ENCODE measurements at places on chromosomes 1 and 21.

DNA sequence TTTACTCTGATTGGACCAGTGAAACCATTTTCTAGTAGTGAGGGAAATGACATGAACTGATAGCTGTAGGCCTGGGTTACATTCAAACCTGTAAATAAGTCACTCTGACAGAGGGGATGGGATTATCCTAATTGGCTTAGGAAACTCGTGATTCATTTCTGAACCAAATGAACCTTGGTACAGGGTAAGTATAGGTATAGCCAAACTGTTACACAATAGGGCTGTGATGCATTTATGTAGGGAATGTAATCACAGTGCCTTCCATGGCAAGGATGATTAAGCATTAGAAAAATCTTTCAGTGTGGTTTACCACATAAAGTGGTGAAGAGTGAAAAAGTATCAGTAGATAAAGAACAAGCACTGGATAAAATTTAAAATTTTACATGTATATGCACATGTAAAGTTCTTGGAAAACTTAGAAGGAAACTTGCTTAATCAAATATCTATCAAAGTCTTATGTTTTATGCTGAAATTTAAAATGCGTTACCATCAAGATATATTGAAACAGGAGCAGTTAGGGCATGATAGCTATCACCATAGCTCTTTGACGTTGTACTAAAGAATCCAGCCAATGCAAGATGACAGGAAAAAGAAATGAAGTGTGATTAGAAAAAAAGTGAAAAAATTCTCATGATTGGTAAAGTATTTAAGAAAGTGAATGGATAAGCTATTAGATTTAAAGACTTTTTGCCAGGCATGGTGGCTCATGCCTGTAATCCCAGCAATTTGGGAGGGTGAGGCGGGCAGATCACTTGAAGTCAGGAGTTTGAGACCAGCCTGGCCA, 63.0 kb downstream of the RABGAP1L start:
- DNase-seq, result no peak

DNA sequence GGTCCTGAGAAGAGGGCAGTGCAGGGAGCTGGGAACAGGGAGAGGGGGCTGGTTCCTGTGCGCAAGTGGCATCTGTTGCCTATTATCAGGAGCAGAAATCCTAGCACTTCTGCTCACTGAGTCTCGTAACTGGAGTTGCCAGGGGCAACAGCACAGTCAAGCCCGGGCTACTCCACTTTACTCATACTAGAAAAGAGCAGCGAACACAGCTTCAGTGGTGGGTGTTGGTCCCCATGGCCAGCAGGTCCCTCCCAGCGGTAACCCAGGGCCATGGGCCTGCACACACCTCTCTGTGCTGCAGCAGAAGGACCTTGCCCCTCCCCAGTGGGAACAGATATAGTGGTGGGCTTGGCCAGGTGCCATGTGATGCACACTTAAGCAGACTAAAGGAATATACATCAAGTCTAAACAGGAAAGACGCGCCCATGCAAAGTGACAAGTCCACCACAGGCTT, 8.5 kb downstream of the PYCR2 start:
- DNase-seq, result no peak

GRCh38 chr1:71488555-71489252, 407.9 kb upstream of the ZRANB2 start:
- DNase-seq, result peak; percentile 42

- DNase-seq, result no peak
Measured at GRCh38 chr1:20381045-20381641, 90.5 kb downstream of the VWA5B1 start.

- DNase-seq, result peak; percentile 51
Measured at GRCh38 chr1:176073524-176074157, 133.4 kb downstream of the COP1 start.

DNA sequence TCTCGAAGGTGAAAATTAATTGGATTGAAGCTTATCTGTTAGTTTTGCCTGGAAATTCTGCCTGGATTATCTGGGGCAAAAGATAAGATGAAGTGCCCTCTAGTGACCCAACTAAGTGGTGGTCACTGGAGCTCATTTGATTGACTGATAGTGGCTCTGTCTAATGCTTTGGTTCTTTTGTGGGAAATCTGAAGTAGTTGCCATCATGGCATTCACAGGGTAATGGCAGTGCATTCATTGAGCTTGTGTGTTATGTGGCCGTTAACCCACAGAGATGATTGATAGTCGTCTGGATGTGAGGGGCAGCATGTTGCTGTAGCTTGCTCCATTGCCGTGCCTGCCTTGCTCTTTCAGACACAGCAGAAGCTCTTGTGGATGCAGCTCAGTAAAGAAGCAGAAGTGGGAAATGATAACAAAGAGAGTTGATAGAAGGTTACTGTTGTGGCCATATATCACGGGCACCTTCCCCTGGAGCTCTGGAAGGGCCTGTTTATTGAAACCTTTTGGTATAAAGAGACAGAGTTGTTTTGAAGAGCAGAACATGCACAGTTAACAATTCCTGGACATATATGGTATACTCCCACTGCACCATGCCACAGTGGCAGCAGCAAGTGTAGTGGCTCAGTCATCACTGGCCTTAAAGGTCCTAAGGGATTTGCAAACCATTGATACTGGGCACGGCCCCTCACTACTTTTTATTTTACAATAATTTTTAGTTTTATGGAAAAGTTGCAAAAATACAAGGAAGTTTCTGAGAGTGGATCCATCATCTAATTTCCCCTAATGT, 42.0 kb downstream of the CXADR start:
- DNase-seq, result no peak

- no peak for DNase-seq
Measured at GRCh38 chr1:88230126-88230525, 453.9 kb upstream of the PKN2 start.

GRCh38 chr1:211613108-211613947, 34.4 kb upstream of the SLC30A1 start:
- no peak for DNase-seq

DNA sequence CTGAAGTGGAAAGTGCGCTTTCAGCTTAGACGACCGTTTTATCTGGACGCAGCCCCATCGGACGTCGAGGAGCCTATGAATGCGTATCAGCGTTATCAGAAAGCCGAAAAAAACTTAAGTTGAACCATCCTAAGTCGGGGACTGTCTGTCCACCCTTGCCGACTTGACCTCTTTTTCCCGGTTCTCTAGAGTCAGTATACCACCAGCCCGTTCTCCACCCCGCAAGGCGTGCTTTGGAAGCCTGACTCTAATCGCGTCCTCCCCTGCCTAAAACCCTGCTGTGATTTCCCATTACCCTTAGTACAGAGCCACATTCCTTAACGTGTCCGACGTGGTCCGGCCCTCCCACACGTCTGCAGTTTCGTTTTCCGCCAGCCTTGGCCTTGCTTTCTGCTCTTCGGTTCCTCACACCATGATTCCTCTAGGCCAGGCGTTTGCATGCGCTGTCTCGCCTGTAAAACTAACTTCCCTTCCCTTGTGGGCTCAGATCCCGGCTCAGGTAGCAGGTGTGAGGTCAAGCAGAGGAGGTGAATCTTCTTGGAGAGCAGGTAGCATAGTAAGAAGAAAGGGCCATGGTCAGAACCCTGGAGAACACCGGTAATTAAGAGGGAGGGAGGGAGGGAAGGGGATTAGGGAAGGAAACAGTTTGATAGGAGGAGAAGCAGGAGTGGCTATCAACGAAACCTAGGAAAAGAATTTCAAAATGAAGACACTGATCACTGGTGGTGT, 865 bp downstream of the ADPRS start:
- DNase-seq, result no peak

GRCh38 chr1:172637522-172637921, 21.4 kb upstream of the FASLG start:
- DNase-seq, result no peak

GRCh38 chr1:119715542-119715941, 3.8 kb downstream of the PHGDH start:
- peak; percentile 26 for DNase-seq

DNA sequence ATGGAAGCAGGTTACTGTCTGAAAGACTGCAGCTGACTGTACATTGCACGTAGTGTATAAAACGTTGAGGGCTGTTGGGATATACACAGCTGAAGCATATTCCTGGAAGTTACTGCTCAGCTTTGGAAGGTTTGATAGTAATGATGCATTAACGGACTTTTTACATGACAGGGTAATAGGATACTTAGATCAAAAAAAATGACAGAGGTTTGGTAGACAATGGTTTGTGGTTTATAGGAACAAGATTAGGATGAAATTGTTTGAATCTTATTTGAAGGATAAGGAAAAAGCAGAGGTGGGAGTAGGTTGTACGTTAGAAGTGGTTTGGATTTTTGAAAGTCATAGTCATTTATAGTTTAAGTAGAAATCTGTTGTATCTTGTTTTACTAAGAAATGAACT, 33.0 kb downstream of the ADGRL2 start:
- DNase-seq, result no peak

- DNase-seq, result no peak
Measured at GRCh38 chr1:78370779-78371482, 119.8 kb upstream of the PTGFR start.

DNA sequence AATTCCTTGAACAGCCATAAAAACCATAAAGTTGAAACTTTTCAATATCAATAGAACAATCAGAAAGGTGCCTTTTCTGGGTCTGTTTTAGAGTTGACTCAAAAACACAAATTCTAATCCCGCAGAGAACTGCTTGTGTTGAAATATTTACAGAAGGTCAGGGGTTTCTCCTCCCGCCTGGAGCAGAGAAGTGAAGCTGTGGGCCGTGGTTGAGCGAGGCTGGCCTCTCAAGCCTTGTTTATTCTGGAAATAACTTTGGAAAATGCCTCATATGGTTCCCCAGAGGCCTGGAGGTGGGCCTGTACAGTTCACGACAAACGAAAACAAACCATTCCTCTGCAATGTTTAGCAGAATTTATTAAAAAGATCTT, 90.8 kb upstream of the ERRFI1 start:
- no peak for DNase-seq

DNA sequence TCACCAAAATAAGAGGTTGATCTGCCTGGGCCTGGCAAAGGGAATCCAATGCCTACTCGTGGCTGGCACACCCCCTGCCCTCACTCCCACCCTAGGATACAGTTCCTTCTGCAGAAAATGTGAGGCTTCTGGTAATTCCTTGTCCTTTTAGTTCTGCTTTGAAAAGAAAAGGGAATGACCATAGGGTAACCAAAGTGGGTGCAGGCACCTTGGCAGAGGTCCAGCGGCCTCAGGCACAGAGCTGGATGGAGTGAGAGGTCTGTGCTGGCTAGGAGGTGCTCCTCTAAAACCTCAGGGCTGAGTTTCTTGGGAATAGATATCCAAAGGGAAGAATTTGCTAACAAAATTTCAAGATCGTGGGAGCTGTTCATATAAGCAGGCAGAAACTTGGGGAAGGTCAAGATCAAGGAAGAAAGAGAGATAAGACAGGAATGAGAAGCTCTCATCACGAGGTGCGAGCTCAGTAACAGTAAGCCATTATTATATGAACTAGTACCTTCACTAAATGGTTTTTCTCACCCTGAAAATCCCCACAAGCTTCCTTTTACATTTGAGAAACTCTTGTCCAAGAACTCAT, 293.1 kb upstream of the LYPLAL1 start:
- DNase-seq, result no peak

DNA sequence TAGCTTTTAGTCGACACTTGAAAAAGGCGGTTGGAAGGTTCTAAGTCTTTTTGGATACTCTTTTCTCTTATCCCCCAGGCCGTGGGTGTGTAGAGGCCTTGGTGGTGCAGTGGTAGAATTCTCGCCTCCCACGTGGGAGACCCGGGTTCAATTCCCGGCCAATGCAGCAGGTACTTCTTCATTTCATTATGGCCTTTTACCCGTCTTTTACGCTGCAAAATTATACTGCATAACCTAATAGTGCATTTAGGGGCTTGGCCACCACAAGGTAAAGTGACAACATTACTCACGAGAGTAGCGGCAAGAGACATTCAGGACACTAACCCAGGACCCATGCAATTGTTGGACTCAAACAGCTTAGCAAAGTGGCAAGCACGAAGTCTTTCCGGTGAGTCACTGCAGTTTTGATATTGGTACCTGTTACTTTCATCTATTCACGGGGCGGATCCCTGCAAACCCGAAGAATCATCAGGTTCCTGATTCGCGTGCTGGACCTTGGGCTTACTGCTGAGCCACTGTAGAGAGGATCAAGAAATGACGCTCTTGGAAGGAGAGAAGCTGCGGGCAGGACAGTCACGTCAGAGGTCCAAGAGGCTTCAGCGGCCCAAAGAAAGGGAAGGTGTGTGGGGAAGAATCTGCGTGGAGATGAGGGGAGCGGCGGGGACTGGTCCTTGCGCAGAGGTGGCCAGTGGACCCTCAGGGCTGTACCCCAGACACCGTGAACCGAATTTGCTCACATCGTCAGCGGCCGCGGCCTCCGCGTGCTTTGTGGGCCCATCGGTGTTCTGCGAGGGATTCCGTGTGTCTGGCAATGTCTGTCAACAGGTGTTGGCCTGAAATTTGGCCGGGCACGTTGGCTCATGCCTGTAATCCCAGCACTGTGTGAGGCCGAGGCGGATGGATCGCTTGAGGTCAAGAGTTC, 12.9 kb upstream of the RNU1-4 start:
- DNase-seq, result peak; percentile 80

DNA sequence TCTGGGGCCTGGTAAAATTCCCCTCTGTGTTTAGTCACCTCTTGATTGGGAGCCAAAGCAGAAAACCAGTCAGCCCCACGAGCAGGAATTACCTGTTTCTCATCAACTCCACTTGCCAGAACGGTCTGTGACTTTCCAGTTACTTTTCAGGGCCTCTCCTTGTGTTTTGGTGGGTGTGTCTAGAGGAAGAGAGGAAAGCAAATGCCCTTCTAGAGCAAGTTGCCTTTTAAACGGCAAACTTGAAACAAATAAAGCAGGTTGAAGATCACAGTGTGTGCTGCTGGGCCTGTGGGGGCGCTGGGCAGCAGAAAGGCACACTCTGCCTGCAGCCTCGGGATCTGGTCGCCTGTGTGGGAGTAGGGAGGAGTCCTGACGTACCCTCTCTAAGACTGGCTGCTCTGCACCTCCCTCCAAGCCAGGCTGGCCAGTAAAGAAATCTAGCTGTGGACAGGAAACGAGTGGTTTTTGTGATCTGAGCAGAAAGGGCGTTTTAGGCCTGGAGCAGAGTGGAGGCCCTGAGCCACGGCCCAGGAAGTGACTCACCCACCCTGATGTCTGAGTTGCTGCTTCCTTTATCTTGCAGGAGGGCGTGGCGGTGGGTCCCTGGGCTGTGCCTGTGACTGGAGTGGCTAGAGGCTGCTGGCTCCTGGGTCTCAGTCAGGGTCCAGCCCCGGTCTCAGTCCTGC, 11.1 kb upstream of the S100A11 start:
- peak; percentile 77 for DNase-seq

Data from Jurkat, Clone E6-1 (cell line).